ENCODE measurements at places on chromosomes 2 and 18.

DNA sequence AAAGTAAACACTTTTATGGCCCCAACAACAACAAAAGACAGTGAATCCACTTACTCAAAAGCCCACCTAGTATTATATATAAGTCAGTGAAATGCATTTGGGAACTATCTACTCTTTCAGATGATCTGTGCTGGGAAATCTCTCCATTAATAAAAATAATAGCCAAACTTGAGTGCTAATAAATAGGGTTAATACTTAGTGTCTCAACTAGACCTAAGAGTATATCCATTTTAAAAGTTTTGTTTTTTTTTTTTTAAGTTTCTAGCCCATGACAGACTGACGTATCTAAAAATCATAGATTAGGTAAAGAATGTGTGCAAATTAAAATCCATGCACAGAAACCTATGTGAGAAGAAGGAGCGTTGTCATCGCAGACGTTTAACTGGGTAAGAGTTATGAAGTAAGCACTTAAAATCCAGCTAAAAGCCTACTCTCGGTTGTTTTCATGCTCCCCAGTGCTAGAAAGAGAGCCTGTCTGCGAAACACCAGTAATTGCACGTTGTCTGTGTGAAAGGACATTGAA, 83.4 kb upstream of the PELI1 start:
- DNase-seq: no peak

DNA sequence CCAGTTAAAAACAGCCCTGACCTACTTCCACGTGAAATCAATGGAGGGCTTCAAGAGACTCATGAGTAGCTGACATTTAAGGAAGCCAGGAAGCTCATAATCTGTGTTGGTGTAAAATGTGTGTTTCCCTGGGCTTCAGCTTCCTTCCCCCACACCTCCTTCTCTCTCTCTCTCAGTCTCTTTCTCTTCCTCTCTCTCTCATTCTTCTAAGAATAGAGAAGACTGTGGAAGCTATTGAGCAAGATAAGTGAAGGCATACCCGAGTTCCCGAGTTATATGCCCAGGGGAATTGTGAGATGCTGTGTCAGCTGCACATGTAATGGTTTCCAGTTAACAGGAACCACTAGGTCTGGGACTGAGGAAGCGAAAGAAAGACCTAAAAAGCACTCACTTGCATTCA, 199.4 kb downstream of the NYAP2 start:
- no peak for DNase-seq

GRCh38 chr2:189851174-189851826, 67.0 kb downstream of the PMS1 start:
- DNase-seq: no peak

DNA sequence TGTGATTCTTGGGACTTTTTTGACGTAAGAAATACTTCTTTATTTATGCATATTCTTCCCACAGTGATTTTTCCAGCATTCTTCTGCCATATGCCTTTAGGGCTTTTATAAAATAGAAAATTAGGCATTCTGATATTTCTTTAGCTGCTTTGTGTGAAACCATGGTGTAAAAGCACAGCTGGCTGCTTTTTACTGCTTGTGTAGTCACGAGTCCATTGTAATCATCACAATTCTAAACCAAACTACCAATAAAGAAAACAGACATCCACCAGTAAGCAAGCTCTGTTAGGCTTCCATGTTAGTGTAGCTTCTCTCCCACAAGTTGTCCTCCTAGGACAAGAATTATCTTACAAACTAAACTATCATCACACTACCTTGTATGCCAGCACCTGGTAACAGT, 62.6 kb downstream of the EIF5B start:
- no peak for DNase-seq

GRCh38 chr2:28300485-28301341, 91.9 kb upstream of the FOSL2 start:
- no peak for DNase-seq

GRCh38 chr2:156322051-156322685, 10.4 kb downstream of the NR4A2 start:
- DNase-seq: no peak

- DNase-seq: no peak
These were observed 136.7 kb downstream of the DDX1 start for GRCh38 chr2:15728245-15728938.
